Stimulated activated CD4-positive, alpha-beta T cell treated with anti-CD3 and anti-CD28 coated beads, Interleukin-4, amount 100 ng/mL, for 1 hour (primary cell): ENCODE measurements at places on chromosomes 16 and 17.

- peak; percentile 71 for DNase-seq
Observed at GRCh38 chr17:78133971-78134898, 3.7 kb downstream of the TMC8 start.

DNA sequence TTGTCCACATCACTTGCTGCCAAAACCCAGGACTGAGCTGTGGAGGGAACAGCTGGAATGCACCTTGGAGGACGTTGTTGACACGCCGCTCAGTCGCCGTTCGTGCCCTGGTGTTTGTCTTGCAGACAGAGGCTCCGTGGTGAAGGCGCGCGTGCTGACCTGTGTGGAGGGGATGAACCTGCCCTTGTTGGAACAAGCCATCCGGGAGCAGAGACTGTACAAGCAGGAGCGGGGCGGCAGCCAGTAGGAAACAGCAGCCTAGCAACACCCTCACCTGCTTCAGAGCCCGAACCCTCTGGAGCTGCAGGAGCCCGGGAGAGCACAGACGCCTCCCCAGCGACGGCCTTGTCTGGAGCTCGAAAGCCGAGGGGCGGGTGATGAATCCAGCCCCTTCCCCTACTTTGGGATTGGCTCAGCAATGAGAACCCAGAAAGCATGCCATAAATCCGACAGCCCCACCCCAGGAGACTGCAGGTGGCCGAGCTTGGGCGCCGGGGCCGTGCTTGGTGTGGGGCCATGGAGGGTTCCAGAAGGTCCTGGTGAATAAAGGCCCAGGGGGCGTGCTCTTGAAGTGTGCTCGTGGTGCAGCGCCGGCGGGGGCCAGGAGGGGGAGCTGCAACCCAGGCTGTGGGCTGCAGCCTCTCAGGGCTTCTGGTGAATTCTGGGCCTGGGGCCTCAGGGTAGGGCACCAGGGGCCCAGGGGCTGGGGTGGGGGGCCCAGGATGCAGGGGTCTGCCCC, 470 bp upstream of the CDK3 start:
- peak; percentile 70 for DNase-seq

DNA sequence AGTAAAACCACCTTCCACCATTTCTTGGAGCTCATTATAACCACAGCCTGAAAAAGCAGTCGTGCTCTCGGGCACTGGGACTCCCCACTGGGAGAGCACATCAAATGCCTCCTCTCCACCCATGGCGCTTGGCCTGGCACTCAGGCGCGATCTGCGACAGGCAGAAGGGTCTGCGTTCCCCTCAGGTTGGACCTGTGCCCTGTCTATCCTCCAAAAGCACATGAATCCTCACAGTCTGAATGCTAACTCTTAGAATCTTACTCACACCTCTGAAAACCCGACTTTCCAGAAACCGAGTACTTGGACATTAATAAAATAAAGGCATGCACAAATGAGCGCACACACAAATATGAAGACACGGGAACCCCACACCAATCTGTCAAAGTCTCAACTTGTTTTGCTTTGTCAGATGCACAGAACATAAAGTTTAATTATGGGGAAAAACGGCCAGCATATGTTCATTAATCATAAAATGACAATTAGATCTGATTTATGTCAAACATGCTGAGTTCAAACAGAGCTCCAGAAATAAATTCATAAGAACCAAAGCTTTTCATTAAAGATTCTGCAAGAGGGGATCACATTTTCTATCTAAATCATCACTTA, 20.5 kb upstream of the FAAP100 start:
- no peak for DNase-seq

DNA sequence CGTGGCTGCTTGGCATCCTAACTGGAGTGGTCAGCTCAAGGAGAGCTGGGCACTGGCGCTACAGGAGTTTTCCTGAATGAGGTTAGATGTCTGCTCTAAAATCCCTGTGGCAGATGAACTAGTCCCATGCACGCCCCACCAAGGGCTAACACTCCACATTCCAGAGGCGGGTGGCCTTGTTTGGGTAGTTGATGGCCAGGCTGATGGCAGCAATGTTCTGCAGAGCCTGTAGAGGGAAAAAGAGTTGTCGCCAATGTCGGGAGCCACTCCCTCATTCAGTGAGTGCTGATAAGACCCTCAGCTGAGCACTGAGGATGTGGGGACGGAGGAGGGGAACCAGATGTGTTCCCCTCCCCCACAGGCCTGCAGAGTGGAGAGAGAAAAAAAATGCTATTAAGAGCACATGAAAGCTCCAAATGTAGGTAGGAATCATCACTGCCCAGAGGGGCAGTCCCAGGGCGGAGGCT, 42.5 kb upstream of the ATP2A3 start:
- no peak for DNase-seq

DNA sequence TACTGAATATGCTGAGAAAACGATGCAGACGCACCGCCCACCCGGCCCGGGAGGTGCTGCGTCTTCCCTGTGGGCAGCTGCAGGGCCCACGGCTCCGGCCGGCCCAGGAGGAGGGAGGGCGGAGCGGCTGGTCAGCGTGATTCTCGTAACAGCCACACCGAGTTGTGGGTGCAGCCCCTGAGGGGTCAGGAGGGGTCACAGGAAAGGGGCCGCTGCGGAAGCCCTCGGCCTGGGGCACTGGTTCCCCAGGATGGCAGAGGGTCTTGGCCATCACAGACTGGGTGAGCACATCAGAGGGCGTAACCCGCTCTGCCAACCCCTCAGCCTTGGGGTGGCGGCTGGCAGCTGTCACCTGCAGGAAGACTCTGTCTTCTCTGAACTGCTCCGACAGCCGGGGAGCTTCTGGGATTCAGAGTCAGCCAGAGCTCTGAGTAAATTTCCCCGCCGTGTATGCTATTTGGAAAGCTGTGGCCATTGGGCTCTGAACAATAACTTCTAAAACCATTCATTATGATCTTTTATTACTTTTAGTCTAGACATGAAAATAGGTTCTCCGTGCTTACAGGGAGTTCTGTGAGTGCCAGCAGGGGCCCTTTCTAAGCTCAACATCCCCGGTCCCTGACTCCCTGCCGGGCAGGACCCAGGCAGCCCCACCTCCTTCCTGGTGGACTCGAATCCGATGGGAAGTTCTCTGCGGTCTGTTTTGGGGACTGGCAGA, 87.4 kb upstream of the CHMP6 start:
- DNase-seq: no peak

DNA sequence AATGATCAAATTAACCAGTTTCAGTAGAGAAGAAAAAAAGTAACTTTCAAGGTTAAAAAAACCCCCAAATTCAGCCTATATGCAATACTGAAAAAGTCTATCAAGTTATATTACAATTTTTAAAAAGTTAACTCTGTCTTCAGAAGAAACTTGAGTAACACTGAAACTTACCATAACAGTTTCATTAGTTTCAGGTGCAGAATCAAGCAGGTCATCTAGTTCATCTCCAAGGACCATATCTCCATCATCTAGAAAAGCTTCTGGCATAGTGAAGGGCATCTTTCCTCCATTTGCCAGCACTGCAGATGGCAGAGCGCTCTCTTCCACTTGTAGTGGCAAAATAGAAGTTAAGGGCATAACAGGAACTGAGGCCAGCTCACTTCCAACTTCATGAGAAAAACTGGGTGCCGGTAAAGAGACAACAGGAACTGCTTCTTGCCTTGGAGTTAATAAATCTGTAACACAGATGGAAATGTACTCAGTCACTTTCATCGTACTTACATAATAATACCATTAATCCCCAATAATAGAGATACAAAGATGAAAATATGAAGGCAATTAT, 22.9 kb downstream of the ZC3H7A start:
- DNase-seq: no peak

DNA sequence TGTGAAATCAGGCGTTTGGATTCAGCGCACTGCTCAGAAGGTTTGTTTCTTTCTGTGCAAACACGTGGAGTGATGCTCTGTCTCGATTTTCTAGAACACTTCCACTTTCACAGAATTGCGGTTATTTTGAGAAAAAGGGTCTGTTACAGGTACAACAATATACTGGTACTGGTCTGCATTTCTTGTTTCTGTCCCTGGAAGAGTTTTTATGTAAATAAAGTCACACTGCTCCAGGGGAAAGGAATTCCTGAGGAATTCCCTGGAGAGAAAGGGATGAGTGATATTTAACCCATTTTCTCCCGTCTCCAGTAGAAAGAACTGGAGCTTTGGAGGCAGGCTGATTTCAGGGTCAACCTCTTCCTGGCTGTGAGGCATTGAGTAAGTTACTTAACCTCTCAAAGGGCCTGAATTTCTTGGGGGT, 16.2 kb upstream of the RMI2 start:
- no peak for DNase-seq

DNA sequence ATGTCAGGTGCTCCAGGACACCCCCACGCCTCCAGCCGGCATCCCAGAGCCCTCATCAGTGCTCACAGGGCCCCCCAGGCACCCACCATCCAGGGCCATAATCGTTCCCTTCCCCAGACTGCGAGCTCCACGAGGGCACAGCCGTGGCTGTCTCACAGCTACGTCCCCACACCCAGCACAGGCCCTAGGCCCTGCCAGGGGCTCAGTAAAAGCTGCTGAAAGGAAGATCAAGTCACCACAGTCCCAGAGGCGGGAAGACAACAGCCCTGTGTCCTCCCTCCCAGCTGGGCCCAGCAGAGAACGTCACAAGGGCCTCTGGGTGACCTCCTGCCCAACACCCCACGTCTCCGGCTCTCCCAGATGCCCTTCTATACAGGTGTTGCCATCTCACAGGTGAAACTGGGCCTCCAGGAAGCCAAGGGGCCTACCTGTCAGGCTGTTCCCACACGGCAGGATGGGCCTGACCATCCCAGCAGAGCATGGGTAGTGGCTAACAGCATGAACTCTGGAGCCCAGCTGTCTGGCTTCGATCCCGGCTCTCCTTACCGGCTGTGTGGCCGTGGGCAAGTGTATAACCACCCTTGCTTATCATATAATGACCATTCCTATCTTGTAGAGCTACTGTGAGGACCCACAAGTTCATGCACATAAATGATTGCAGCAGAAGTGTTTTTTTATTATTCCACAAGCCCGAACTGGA, 17.9 kb downstream of the ARL2BP start:
- DNase-seq: no peak

DNA sequence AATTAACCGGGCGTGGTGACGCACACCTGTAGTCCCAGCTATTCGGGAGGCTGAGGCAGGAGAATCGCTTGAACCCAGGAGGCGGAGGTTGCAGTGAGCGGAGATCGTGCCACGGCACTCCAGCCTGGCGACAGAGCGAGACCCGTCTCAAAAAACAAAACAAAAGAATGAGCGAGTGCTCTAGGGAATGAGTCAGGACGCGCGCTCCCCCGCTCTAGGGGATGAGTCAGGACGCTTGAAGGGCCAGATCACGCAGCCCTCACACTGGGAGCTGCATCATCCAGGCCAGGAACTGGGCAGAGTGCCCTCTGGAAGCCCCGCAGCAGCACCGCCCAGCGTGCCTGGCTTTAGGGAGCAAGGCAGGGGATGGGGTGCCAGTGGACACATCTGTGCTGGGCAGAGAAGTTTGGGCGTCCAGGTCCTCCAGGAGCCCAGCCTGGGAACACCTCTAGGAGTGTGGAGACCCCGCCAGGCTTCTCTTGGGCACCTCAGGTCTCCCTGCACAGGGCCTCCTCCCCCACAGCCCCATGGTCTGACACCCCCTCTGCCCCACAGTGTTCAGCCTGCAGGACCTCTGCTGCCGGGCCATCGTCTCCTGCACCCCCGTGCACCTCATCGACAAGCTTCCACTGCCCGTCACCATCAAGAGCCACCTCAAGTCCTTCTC, 3.9 kb upstream of the WFIKKN1 start:
- no peak for DNase-seq

- DNase-seq: no peak
Observed at GRCh38 chr16:49530427-49530970, 156.9 kb downstream of the C16orf78 start.

- DNase-seq: no peak
Observed at GRCh38 chr17:17763136-17763535, 73.7 kb downstream of the SREBF1 start.

GRCh38 chr17:13484020-13484419, 117.7 kb downstream of the HS3ST3A1 start:
- no peak for DNase-seq

GRCh38 chr17:79617740-79618382, 7.0 kb upstream of the RBFOX3 start:
- no peak for DNase-seq

DNA sequence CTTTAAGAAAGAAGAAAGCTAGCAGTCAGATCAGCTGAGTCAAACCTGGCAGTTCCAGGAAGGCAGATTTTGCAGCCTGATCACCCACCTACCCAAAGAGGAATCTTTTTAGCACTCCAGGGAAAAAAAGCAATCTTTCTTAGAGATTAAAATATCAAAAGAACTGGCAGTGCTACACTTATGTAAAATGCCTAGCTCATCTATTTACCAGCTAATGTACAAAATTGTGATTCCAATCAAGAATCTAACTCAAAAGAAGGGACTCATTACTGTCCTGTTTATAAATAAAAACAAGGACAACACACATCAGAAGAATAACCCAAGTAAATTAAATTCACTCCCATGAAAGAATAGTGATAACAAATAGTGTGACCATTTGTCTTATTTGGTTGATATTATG, 222.4 kb upstream of the ERCC4 start:
- DNase-seq: no peak

GRCh38 chr17:77498791-77499698, 358.3 kb downstream of the SEC14L1 start:
- no peak for DNase-seq

- no peak for DNase-seq
Observed at GRCh38 chr16:4060009-4060408, 56.2 kb downstream of the ADCY9 start.

- no peak for DNase-seq
Observed at GRCh38 chr17:9598661-9599060, 22.2 kb downstream of the CFAP52 start.

DNA sequence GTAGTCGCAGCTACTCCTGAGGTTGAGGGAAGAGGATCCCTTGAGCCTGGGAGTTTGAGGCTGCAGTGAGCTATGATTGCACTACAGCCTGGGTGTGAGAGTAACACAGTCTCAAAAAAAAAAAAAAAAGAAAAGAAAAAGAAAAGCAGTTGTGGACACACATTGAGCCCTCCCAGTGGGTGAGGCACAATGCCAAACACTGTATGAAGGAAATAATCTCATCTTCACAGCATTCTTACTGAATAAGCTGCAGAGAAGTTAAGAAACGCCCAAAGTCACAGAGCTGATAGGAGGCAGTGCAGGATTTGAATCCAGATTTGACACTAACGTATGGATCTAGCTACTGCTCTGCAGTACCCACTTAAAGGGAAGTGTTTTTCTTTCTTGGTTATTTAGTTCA, 5.9 kb upstream of the LYZL6 start:
- DNase-seq: no peak

DNA sequence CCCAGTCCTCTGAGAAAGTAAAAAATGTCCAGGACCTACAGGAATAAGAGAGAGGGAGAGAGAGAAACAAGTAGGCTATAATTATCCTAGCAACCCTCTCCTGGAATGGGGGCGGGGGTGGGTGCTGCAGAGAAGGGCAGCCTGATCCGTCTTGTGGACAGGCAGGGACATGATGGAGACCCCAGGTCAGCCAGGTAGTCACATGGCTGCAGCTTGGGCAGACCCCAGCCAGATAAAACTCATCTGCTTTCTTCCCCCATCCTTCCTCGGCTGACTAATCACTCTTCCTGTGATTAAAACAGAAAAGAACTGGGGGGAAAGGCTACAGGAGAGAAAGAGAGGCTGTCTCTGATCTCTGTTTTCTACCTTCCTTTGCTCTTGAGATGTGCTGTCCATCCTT, 32.6 kb downstream of the COPZ2 start:
- no peak for DNase-seq
